ENCODE measurements at places on chromosomes 12 and 14. TPM values are rescaled to one million over a fixed set of nuclear protein-coding genes. Genes with fewer than 3 reads are reported as not detected.

The KRT3 gene
- total RNA-seq = not detected

The PRH2 gene
- not detected for total RNA-seq

The KCNC2 gene
- total RNA-seq = not detected

The DNAJC22 gene
- 44.7 TPM for total RNA-seq

The ZFYVE21 gene
- total RNA-seq = 20.9 TPM

- DNase-seq = no peak
- H3K4me1 ChIP-seq = no peaks in the 10 kb centered on the region
- no peak overlapping the region for H3K27ac ChIP-seq
- H3K27me3 ChIP-seq = no peaks in the 10 kb centered on the region
- H3K4me3 ChIP-seq = no peak overlapping the region
These were observed 136.3 kb downstream of the TPH2 start for GRCh38 chr12:72074956-72075355.

DNA sequence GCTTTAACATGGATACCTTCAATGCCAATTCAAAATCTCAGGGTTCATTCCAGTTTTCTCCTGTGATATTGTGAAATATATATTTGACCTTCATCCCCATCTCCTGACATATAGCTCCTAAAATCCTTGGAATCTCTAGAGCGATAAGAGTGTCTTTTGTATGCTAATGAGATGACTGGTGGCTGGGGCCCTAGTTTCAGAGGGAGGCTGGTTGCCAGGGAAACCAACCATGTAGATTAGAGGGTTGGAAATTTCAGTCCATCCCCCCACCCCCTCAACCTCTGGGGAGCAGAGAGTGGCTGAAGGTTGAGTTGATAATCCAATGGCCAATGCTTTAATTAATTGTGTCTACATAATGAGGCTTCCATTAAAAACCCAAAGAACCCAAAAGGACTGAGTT is 59.4 kb downstream of the SDR9C7 start:
- H3K27ac ChIP-seq = no peak overlapping the region
- no peak overlapping the region for H3K4me3 ChIP-seq
- H3K27me3 ChIP-seq = no peaks in the 10 kb centered on the region
- no peaks in the 10 kb centered on the region for H3K4me1 ChIP-seq
- no peaks in the 10 kb centered on the region for H3K36me3 ChIP-seq

- H3K4me1 ChIP-seq = no peaks in the 10 kb centered on the region
- no peaks in the 10 kb centered on the region for H3K36me3 ChIP-seq
- H3K4me3 ChIP-seq = no peak overlapping the region
- H3K27ac ChIP-seq = no peak overlapping the region
- no peak for DNase-seq
These were observed 4.8 kb downstream of the SLC38A1 start for GRCh38 chr12:46264057-46264456.

- no peak overlapping the region for H3K27ac ChIP-seq
- H3K4me1 ChIP-seq = no peaks in the 10 kb centered on the region
- H3K4me3 ChIP-seq = no peak overlapping the region
- peaks cover 29% of the 10 kb centered on the region for H3K36me3 ChIP-seq
- no peaks in the 10 kb centered on the region for H3K27me3 ChIP-seq
These were observed 14.8 kb downstream of the SNW1 start for GRCh38 chr14:77746064-77746702.

- H3K36me3 ChIP-seq = no peaks in the 10 kb centered on the region
- H3K27me3 ChIP-seq = no peaks in the 10 kb centered on the region
- no peak overlapping the region for H3K4me3 ChIP-seq
- H3K4me1 ChIP-seq = no peaks in the 10 kb centered on the region
These were observed 43.5 kb upstream of the P2RX7 start for GRCh38 chr12:121089031-121089812.

DNA sequence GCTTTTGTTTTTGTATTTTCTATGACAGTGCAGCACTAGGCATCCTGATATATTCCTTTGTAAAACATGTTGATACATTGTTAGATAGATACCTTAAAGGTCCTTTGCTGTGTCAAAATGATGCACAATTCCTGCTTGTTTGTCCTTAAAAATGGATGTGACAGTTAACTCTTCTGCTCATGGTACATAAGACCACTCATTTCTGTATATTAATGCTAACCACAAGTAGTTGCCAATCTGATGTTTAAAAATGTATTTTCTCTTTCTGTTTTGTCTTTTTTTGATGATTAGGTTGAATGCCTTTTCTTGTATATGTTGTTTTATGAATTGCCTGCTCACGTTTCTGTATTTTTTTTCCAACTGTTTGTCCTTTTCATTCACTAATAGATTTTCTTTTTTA is 35.1 kb downstream of the ATF7IP start:
- DNase-seq = no peak
- no peaks in the 10 kb centered on the region for H3K4me1 ChIP-seq
- no peaks in the 10 kb centered on the region for H3K27me3 ChIP-seq

GRCh38 chr12:28051516-28052354 is 79.2 kb upstream of the PTHLH start:
- H3K4me3 ChIP-seq = no peak overlapping the region
- no peaks in the 10 kb centered on the region for H3K4me1 ChIP-seq
- H3K27ac ChIP-seq = no peak overlapping the region
- H3K36me3 ChIP-seq = no peaks in the 10 kb centered on the region
- H3K27me3 ChIP-seq = no peaks in the 10 kb centered on the region
- DNase-seq = no peak

- no peak overlapping the region for H3K27ac ChIP-seq
- no peaks in the 10 kb centered on the region for H3K27me3 ChIP-seq
- H3K36me3 ChIP-seq = no peaks in the 10 kb centered on the region
- H3K4me1 ChIP-seq = no peaks in the 10 kb centered on the region
These were observed 836.7 kb upstream of the FOXG1 start for GRCh38 chr14:27929797-27930347.

DNA sequence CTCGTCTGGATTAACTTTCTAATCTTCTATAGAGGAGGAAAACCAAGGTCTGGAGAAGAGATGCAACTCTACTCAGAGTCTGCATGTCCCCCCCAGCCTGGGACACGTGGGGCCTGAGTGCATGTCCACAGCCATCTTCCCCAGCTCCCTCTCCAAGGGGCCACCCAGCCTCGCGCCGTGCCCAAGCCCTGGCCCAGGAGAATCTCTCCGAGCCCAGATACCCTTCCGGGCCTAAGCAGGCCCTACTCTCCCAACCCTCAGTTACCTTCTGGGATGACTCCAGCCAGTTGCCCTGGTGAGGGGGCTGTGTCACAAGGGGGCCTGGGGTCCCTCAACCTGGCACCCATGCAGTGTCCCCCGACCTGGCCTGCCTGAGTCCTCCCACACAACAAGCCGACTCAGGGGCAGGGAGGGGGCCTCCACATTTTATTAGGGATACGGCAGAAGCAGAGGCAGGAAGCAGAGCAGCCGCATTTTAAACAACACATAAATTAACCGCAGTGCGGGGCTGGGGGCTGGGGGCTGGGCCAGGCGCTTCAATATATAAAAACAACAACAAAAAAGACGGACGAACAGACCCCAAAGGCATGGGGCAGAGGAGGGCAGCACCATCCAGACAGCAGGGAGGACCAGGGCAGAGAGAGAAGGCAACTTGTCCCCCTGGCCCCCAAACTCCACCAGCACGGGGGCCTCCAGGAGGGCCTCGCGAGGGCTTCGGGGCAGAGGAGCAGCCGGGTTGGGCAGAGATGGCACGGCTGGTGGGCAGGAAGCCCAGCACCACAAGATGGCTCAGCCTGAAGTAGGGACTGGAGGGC is 37.3 kb downstream of the NCKAP5L start:
- no peaks in the 10 kb centered on the region for H3K36me3 ChIP-seq
- no peak for DNase-seq
- no peaks in the 10 kb centered on the region for H3K4me1 ChIP-seq
- H3K27me3 ChIP-seq = no peaks in the 10 kb centered on the region
- no peak overlapping the region for H3K27ac ChIP-seq
- H3K4me3 ChIP-seq = no peak overlapping the region

- H3K27ac ChIP-seq = no peak overlapping the region
- H3K4me1 ChIP-seq = no peaks in the 10 kb centered on the region
- no peaks in the 10 kb centered on the region for H3K36me3 ChIP-seq
These were observed 545 bp downstream of the PPFIA2 start for GRCh38 chr12:81758421-81759189.

- no peaks in the 10 kb centered on the region for H3K27me3 ChIP-seq
- H3K36me3 ChIP-seq = no peaks in the 10 kb centered on the region
- DNase-seq = no peak
These were observed 462.6 kb downstream of the PRKD1 start for GRCh38 chr14:29465095-29465494.

DNA sequence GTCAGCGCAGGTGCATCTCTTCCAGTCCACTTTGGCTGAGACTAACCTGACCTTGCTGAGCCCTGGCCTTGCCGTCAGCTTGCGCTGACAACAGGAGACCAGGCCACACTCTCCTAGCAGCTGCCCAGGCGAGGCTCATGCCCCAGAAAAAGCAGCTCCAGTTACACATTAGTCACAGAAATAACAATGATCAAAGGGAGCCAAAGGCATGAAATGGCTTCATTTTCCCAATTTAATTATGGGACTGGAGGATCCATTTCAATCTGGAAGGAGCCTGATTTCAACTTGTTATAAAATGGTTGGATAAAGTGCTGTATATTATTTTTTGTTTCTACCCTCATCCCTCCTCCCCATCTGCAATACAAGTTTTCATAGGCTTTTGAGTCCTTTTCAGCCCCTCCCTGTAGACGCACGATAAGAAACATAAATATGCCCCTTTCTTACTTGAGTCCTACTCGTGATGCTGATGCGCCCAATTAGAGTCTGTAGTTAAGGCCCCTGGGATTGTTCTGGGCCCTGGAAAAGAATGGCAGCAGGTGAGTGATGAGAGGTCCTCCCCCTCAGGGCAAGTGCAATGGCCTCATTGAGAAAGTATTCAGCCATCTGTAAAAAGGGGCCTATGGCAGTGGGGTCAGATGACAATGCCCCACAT is 376.0 kb downstream of the C12orf75 start:
- H3K4me3 ChIP-seq = no peak overlapping the region
- DNase-seq = no peak
- H3K27ac ChIP-seq = no peak overlapping the region
- H3K36me3 ChIP-seq = no peaks in the 10 kb centered on the region
- no peaks in the 10 kb centered on the region for H3K27me3 ChIP-seq
- H3K4me1 ChIP-seq = no peaks in the 10 kb centered on the region

DNA sequence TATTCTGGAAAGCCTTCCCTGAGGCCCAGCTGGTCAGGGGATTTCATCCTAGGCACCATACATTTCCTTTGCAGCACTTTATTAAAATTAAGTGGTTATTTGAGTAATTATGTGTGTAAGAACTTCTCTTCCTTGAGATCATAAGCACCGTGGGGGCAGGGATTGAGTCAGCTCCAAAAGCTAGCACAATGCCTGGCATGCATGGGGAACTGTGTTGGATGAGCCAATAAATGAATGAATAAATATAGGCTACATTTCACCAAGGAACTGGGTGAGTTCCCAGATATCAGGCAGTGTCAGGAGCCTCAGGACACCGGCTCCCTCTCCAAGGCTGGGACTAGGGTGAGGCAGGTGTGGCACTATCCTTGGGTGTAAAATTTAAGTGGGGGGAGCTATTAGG is 82.8 kb upstream of the FBXO21 start:
- H3K4me3 ChIP-seq = no peak overlapping the region
- H3K27me3 ChIP-seq = no peaks in the 10 kb centered on the region

- no peak for DNase-seq
- no peaks in the 10 kb centered on the region for H3K4me1 ChIP-seq
- no peaks in the 10 kb centered on the region for H3K36me3 ChIP-seq
These were observed 299.4 kb downstream of the CACNA1C start for GRCh38 chr12:2352203-2352602.

DNA sequence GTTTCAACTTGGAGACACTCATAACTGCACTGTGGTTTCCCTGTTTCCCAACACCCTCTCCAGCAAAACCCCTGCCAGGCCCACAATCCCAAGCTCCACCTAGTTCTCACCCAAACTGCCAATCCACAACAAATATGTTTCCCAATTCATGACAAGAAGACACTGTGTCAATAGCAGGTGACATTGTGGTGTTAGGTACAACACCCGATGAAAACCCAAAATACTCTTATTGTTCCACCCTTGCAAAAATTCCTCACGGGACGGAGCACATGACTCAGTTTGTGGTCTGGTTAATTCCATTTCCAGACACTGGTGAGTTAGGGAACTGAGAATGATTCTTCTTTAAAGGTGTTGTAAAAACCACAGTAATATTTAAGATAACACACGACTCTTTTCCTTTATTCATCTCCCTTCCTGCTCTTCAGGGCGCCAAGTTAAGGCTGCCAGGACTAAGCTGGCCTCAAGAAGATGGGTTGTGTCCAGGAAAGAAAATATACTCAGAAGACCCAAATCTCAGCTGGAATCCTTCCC is 735.5 kb downstream of the MED13L start:
- H3K4me3 ChIP-seq = no peak overlapping the region
- no peaks in the 10 kb centered on the region for H3K27me3 ChIP-seq
- no peak for DNase-seq
- no peaks in the 10 kb centered on the region for H3K4me1 ChIP-seq
- no peak overlapping the region for H3K27ac ChIP-seq

- no peaks in the 10 kb centered on the region for H3K27me3 ChIP-seq
- peaks cover 29% of the 10 kb centered on the region for H3K36me3 ChIP-seq
- no peak overlapping the region for H3K27ac ChIP-seq
- DNase-seq = no peak
These were observed 43.3 kb upstream of the NPFF start for GRCh38 chr12:53550595-53550994.

- H3K27me3 ChIP-seq = no peaks in the 10 kb centered on the region
- DNase-seq = no peak
- no peaks in the 10 kb centered on the region for H3K4me1 ChIP-seq
- H3K27ac ChIP-seq = no peak overlapping the region
These were observed 70.1 kb upstream of the HIF1A start for GRCh38 chr14:61625165-61625564.

DNA sequence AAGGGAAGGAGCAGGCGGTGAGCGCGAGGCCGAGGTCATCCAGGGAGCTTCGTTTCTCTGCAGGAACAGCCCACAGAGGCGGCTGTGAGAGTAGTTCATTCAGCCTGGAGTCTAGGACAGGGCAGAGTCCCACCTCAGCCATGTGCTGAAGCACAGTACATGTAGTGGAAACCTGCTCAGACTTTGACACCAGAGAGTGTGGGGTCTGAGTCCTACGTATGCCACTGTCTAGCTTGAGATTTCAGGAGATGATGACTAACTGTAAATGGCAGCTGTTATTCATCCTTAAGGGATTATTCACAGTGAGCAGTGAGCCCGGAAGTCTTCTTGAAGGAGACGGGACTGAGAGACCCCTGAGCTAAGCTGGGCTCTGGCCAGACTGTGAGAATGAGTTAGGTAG is 938 bp upstream of the SLC6A13 start:
- H3K27ac ChIP-seq = no peak overlapping the region
- H3K4me3 ChIP-seq = no peak overlapping the region
- no peaks in the 10 kb centered on the region for H3K27me3 ChIP-seq
- no peak for DNase-seq
- no peaks in the 10 kb centered on the region for H3K36me3 ChIP-seq
- no peaks in the 10 kb centered on the region for H3K4me1 ChIP-seq

GRCh38 chr14:51607711-51608110 is 44.0 kb upstream of the FRMD6 start:
- no peaks in the 10 kb centered on the region for H3K27me3 ChIP-seq
- no peaks in the 10 kb centered on the region for H3K4me1 ChIP-seq
- no peak overlapping the region for H3K27ac ChIP-seq
